ENCODE measurements at places on chromosomes 11 and 22.

DNA sequence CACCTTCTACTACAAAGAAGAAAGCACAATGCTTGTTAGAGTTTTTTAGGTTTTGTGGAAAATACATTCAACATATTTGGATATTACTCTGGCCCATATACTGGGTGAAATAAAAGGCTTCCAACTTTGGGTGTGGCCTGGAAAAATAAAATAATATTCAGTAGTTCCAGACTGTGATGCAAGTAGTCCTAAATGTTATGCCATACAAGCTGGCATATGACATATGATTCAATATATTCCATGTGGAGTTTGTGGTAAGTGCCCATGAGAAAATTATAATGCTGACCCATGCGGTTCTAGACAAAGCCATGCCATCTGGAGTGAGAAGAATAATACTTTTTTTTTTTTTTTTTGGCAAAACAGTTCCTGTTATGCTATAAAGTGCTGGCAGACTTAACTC is 683.3 kb downstream of the LUZP2 start:
- no peak for DNase-seq

DNA sequence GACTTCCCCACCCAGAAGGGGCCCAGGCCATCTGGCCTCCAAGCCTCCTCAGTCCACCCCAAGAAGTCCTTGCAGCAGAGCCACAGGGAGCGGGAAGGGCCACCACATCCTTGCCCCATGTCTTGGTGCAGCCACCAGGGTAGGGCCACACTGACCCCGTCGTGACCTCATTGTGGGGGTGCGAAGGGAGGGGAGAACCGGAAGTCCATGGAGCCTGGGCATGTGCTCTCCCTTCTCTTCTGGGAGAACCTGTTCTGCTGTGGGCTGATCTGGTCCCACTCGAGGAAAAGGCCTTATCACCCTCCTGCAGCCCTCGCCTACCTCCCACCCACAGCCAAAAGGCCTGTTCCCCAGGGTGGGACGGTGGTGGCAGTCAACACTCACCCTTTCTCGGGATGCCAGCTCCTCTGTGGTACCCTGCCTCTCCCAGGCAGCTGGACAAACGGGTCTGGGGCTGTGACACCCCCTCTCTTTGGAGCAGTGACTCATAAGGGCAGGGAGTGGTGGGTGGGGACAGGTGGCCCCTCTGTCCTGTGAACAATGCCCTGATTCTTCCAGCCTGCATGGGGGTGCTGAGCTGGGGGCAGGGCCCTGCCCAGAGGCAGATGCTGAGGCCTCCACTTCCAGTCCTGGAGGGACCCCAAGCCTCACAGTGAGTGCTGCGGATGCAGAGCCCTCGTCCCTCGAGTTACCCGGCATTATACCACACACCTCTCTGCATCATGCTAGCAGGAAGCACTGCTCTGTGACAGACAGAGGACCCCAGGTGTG is 14.6 kb upstream of the CTSD start:
- no peak for DNase-seq

DNA sequence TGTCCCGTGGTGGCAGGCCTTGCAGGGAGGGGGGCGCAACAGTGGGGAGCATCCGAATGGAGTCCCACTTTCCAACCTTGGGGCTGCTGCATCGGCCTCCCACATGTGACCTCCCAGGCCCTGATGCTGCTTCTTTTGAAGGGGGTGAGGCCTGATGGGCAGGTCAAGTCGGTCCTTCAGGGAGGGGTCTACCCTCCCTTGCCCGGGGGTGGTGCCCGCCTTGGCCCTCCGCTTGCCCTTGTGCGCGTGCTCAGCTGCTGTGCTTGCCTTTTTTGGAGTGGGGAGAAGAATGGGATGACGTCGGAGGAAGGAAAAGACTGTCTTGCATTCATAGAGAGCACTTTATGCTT is 66.9 kb downstream of the PRDM11 start:
- no peak for DNase-seq

GRCh38 chr22:26952451-26953011 is 295.1 kb downstream of the MIAT start:
- no peak for DNase-seq

DNA sequence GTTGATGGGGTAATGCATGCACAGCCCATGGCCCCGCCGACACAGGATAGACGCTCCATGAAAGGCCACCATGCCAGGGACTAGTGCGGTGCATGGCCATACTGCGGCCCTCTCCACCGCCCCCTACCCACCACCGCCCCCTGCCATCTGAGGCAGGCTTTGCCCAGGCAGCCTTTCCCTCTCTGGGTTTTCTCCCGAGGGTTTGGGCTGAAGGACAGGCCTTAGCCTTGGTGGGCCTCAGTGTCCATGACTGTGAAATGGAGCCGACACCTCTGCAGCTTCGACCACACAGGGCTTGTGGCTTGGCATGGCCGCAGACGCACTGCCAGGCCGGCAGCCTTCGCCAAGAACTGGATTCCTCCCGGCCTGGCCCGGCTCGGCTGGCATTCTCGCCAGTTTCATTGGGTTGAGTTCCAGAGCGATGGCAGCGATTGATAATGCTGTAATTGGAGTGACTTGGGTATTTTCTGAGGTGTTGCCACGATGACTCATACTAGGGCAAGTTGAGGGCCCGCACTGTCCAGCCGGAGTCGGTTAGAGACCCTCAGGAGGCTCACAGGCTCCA is 111.3 kb downstream of the WNT7B start:
- no peak for DNase-seq

DNA sequence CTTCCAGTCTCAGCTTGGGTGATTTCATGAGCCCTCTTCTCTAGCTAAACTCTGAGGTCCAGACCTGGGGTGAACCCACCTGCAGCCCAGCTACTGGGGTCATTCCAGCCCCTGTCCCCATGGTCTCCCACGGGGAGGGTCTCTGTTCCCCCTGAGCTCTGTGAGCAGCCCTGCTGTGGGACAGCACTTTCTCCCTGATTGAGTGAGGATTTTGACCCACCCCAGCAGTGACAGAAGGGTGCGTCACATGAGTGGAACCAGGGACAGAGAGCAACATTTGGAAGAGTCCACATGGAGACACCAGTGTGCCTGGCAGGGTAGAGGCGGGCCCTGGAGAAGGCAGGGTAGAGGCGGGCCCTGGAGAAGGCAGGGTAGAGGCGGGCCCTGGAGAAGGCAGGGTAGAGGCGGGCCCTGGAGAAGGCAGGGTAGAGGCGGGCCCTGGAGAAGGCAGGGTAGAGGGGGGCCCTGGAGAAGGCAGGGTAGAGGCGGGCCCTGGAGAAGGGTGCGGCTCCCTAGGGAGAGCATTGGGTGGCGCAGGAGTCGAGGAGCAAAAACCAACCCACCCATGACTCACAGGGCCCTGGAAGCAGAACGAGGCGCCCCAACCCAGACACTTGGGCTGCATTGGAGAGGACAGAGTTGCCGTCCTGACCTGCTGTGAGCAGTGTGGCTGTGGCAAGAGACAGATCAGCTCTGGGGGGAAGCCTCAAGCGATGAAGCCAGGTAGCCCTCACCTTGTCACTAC is 227.7 kb upstream of the B3GAT1 start:
- DNase-seq, result no peak

DNA sequence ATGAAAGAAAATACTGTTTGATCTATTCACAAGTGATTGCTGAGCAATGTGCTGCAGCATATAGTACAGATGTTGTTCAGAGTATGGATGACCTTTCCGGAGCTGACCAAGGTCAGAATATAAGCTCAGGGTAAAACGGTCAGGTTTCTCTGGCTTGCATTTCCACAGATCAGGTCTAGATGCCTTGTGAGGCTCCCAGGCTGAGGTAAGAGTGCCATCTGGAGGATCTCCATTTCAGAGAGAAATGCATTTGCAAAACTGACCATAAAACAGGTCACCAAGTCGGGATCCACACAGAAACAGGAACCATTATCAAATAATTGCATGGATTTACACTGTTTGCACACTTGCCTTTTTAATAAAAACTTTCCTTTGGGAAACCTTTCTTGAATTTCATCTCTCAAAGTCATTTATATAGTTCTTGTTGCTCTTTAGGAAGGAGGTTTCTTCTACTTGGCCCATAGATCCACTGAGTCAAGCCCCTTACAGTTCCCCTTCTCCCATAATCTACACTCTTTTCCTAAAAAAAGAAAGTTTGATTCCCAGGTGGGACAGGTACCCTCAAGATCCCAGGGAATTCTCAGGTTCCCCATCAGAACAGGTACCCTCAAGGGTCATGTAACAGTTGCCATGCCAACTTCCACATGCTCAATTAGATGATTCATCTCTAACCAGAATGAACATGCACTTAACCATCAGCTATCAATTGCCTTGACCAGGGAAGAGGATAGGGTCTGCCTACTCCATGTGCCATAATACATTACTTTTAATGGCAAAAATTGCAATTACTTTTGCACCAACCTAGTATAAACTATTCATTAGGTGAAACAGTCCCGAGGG is 25.0 kb upstream of the TMPRSS5 start:
- DNase-seq, result peak; percentile 59

- DNase-seq, result peak; percentile 90
Observed at GRCh38 chr22:36081023-36081431, 52.4 kb upstream of the RBFOX2 start.
